ENCODE measurements at places on chromosomes 11 and 22. TPM values are rescaled to one million over a fixed set of nuclear protein-coding genes. Genes with fewer than 3 reads are reported as not detected.
A peak's percentile ranks its signal among the peaks of the same experiment; 100 is the strongest.

DNA sequence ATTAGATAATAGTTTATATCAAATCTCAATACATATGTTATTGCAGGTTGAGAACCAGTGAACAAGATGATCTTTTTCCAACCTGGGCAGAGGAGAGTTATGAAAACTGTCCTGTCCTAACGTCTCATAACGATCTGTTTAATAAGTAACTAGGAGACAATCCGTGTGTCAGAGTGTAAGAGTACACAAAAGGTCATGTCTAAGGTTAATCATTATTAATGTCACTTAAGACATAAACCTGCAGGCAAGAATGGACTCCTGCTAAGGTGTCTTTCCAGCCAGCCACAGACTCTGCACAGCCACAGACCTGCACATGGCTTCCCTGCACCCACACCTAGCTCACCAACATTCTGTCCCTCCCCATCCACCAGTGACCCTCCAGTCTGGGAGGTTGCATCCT lies 10.1 kb downstream of the SLC5A4 start:
- no peak for DNase-seq

DNA sequence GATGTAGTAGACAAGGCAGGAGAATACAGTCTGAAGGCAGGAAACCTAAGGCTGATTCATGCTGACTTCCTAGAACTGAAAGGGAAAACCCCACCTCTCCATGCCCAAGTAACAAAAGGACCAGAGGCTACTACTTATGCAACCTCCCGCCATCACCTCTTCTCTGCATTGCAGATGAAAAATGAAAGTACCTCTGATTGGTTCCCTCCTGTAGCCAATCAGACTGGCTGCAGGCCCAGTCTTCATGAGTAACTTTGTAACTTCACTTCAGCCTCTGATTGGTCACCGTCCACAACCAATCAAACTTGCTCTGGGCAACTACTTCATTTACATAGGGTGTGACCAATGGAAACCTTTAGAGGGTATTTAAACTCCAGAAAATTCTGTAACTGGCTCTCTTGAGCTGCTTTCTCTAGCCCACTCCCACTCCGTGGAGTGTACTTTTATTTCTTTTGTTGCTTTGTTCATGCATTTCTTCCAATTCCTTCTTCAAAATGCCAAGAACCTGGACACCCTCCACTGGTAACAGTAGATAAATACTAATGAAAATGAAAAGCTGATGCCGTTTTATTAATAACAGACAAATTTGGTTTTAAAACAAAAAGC lies 5.2 kb upstream of the MAP6 start:
- no peak for DNase-seq

DNA sequence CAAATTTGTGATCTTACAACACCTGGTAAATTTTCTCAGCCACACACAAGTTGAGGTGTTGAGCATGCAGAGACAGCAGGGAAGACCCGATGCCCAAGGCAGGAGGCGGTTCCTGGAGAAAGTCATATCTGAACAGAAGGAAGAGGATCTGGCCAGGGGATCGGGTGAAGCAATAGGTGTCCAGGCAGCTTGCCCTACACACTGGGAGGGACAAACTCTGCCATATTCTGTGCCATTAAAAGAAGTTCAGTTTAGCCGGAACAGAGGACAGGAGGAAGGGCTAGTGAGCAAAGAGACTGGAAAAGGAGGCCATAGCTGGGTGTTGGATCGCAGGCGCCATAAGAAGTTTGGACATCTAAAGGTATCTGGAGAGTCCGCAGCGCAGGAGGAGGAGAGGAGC lies 76.5 kb downstream of the TMPRSS5 start:
- no peak for DNase-seq

- DNase-seq: no peak
These were observed 54.0 kb downstream of the ZNRF3 start for GRCh38 chr22:28937206-28938025.

DNA sequence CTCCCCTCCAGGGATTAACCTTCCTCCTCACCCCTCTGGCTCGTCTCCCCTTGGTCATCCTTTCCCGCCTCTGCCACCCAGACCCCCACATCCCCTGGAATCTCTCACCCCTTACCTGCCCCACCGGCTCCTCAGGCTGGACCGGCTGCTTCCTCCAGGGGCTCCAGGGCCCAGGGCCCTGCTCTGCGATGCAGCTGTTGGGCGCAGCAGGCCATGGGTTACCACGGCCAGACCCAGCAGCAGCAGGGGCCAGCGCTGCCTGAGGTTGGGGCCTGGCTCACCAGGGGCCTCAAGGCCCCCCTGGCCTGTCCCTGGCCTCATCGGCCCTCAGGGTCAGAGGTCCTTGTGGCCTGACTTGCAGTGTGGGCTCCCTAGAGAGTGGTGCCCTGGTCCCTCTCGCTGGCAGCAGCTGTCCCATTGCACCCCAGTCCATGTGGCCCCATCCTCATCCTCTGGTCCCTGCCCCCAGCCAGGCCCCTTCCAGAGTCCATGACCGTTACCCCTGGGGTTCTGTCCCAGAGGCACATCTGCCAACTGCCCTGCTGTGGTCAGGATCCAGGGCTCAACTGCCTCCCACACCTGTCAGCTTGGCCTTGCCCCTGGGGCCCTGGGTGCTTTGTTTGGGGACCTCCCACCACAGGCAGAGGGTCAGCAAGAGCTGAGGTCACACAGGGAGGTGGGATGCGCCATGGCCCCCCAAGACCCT lies at the start of gene IGLL1:
Gene IGLL1, minus strand, starts transcription at position 421 of the 706 bp plus-strand sequence. Its CDS starts 100 bp downstream, at position 321.
- DNase-seq: no peak

DNA sequence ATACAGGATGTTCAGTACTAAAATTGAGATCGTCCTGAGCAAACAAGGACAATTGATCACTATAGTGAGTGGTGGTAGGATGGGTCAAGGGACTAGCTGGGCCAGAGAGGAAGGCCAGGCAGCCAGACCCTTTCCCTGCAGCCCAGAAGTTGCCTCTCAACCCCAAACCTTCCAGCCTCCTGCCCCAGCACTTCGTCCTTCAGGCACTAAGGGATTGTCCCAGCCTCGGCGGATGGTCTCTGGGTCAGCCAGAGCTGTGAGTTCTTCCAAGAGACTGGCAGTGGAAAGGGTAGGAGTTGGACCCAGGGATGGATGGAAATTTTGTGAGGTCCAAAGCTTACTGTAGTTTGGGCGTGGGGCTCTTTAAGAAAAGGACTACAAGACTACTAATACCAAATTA lies 3.6 kb upstream of the LMO1 start:
- DNase-seq: no peak

DNA sequence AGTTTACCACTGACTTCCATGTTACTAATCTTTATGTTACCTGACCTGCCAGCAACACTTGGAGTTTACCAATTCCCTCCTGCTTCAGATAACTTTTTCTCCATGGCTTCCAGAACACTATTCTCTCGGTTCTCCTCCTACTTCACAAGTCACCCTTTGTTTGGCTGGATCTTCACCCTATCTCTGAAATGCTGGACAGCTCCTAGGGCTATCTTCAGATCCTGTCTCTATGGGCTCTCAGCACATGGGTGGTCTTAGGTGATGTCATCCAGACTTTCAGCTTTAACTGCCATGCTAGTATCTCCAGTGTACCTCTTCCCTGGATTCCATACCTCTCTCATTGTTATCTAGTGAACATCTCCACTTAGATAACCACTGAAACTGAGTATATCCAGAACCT lies 12.2 kb upstream of the VWCE start:
- no peak for DNase-seq

DNA sequence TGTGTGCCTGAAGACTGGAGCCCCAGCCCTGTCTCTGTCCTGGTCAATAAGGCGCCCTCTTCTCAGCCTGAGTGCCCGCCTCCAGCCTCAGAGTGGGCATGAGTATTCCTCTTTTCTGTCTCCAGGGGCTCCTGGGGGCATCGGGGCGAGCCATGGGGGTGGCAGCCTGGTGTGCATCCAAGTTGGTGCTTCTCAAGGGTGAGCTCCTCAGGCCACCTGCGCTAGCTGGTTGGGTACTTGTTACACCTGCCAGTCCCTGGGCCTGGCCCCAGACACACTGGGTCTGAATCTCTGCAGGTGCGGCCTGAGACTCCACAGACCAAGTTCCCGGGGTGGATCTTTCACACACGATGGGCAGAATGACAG lies 168.6 kb upstream of the B3GAT1 start:
- no peak for DNase-seq

- no peak for DNase-seq
These were observed 8.4 kb downstream of the MSANTD2 start for GRCh38 chr11:124791626-124792341.

DNA sequence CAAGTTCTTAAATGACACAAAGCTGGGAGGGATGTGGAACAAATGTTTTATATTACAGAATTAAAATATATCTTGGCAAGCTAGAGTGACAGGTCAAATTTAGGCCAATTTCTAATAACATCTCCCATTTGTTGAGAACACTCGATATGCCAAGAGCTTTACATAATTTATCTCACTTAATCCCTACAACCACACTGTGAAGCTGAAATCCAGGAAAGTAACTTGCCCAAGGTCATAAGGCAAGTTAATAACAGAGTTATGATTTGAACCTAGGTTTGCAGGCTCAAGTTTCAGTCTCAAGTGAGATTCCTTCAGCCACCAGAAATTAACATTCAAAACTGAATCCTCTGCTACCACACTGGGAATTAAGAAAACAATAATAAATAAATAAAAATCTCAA lies 38.3 kb downstream of the RAB30 start:
- no peak for DNase-seq

DNA sequence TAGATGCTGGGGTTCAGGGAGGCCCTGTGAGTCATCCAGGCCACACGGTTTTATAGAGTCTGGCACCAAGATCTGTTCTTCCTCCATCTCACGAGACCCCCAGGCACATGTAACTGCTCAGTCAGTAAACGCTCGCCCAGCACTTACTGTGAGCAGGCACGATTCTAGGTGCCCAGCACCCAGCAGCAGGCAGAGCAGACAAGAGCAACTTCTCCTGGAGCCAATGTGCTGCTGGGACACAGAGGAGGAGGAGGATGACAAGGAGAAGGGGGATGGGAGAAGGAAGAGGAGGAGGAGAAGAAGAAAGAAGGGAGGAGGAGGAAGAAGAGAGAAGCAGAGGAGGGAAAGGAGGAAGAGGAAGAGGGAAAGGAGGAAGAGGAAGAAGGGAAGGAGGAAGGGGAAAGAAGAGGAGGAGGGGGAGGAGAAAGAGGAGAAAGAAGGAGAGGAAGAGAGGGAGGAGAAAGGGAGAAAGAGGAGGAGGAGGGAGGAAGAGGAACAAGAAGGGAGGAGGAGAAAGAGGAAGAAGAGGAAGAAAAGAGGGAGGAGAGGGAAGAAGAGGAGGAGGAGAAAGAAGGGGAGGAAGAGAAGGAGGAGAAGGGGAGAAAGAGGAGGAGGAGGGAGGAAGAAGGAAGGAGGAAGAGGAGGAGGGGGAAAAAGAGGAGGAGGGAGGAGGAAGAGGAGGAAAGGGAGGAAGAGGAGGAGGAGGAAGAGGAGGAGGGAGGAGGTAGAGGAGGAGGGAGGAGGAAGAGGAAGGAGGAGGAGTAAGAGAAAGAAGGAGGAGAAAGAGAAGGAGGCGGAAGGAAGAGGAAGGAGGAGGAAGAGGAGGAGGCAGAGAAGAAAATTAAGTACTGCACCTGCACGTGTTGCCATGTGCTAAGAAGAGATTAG lies 77.6 kb upstream of the RTL6 start:
- DNase-seq: peak; percentile 17

- no peak for DNase-seq
These were observed 676.3 kb downstream of the OPCML start for GRCh38 chr11:132856032-132856431.

GRCh38 chr11:48025984-48026340 lies 45.6 kb downstream of the PTPRJ start:
- DNase-seq: no peak

GRCh38 chr11:32332990-32333319 lies 102.4 kb downstream of the WT1 start:
- no peak for DNase-seq

DNA sequence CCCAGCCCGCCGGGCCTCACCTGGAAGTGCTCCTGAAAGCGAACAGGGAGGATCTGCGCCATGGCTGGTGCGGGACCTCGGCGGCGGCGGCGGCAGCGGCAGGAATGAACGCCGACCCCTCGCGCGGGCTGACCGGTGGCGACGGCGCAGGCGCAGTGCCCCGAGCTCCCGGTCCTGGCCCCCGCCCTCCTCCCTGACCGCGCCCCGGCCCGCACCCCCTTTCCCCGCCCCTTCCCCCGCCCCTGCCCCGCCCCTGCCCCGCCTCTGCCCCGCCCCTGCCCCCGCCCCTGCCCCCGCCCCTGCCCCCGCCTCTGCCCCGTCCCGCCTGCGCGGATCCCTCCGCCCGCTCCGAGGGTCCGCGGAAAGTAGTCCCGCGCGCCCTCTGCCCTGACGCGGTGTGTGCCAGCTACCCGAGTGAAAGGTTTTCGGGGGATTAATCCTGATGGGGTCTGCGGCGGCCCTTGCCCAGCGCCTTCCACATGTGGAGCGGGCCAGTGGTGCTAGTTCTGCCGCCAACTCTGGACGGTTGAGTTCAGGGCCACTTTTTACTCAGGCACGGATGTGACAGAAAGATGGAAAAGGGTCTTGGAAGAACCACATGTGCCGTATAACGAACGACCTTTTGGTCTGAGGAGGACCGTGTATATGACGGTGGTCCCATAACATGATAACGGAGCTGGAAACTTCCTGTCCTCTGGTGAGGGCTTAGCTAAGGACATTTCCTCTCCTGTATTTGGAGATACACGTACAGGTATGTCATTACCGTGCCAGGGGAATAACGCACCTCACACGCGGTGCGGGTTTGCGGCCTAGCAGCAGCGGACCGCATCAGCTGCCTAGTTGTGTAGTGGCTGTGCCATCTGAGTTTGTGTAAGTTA lies at the start of gene CLTCL1:
Gene CLTCL1, minus strand, starts transcription at position 140 of the 878 bp plus-strand sequence. Its CDS starts 78 bp downstream, at position 62.
- peak; percentile 89 for DNase-seq

The GP1BB gene
- total RNA-seq: 52.2 TPM

The KRTAP5-10 gene
- not detected for total RNA-seq
